Effector memory CD8-positive, alpha-beta T cell (primary cell): ENCODE measurements at places on chromosomes 3 and 15.

DNA sequence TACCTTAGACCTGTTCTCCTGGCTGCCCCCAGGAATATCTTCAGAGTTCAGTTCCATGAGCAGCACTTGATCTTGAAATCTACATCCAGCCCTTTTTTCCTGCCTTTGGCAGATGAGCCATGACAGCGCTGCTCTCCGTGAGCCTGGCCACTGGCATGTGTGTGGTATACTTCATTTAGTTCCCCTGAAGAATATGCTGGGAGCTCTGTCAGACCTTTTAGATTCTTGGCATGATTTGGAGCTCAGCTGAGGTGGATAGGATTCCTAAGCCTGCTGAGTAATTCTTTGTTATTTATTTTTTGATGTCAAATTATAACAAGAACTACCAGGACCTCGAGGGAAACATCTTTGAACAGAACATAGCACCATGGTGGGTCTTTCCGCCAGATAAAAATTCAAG is 121.7 kb downstream of the EDEM1 start:
- no peak for DNase-seq

DNA sequence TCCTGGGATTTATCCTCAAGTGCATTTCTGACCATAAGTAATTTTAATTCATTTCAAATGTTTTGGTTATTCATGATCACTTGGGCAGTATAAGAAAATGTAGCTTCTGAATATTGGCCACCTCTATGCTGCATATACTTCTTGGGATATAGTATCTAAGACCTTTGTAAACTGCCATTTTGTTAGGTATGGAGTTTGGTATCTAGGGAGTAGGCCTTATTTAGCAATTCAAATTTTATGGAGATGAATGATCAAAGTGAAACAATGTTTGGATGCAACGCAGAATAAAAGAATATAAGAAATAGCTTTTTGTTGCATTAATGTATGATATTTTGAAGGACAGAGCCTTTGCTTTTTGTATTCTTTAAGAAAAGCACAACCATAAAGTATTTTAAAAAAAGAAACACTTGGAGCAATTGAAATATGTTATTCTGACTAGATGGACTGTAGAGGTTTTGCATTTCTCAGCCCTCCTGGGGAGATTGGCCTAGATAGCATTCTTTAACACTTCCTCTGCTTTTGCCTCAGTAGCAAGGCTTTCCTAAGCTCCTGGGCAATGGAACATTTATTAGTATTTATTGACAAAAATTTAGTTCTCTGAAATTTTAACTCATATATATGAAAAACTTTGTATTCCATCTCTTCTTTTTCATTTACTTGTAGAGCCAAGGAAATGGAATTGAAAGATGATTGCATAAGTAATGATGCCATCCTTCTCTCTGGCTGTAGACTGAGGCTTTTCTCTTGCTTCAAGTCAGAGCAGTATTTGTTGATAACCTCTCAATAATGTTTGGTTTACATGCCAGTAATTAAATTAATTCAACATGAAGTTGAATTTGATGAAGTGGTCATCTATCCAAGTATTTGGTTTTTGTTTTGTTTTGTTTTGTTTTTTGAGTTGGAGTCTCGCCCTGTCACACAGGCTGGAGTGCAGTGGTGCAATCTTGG is 61.8 kb upstream of the UTS2B start:
- no peak for DNase-seq

DNA sequence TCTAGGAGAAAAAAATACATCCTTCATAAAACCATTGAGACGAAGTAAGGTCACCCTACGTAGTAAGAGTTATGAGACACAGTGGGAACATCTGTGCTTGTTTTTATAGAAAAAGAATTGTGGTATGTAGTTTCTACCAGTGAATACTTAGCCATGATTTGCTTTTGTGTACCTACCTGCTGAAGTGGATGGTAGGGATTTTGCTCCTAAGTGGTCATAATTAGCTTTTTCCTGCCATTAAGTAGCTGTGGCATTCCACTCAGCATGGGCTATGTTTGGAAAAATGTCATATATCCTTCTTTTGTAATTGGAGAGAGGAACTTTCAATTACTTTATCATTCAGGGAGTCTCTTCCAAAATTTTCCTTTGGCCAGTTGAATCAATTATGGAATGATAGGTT is 63.7 kb downstream of the CHD2 start:
- no peak for DNase-seq

GRCh38 chr3:49602877-49603411 is 48.7 kb downstream of the BSN start:
- DNase-seq: peak; percentile 35

DNA sequence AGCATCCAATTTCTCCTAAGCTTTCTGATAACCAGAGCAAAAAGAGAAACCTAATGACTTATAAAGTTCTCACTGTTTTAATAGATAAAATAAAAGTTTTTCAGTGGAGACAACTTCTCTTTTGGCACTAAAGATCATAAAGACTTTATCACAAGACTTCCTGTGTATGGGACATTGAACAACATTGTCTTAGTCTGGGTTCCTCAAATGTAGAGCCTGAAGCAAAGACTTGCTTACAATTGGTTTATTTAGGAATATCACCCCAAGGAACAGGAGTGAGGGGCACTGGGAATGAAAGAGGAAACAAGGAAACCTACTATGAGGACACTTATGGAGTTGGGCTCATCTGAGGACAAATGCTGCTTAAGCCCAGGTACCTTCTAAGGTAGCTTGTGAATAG is 127.4 kb downstream of the B3GALNT1 start:
- DNase-seq: no peak

GRCh38 chr15:65655457-65655856 is 33.7 kb downstream of the SLC24A1 start:
- DNase-seq: no peak

GRCh38 chr15:85795337-85796305 is 896 bp upstream of the KLHL25 start:
- no peak for DNase-seq

DNA sequence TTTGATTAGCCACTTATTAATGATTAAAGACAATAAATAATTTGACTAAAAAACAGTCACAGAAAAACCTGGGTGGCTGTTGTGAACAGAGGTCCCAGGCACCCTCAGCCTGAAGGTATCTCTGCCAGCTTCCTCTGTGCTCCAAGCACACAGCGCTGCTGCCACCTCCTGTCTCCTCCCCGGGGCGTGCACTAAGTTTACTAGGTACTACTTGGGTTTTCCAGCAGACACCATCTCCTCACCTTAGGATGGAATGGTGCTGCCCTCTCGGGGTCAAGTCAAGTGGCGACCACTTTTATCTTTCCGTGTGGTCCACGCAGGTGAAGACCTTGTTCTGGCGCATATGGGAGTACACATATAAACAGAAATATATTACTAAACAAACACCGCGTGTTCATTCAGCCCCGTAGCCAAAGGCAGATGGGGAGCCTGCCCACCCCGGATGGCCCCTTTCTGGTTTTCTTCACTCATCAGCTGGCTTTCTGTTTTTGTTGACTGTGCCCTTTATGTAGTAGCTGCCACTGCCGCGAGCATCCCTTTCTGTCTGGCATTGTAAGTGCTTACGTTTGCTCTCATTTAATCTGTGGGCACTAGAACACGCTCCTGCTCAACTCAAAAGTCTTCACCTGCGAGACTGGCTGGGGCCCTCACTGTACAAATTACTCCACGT is 128.0 kb downstream of the LRIG1 start:
- DNase-seq: peak; percentile 55

- no peak for DNase-seq
Observed at GRCh38 chr3:135142530-135142929, 347.5 kb downstream of the EPHB1 start.

- DNase-seq: no peak
Observed at GRCh38 chr3:69299344-69299743, 86.5 kb downstream of the FRMD4B start.

DNA sequence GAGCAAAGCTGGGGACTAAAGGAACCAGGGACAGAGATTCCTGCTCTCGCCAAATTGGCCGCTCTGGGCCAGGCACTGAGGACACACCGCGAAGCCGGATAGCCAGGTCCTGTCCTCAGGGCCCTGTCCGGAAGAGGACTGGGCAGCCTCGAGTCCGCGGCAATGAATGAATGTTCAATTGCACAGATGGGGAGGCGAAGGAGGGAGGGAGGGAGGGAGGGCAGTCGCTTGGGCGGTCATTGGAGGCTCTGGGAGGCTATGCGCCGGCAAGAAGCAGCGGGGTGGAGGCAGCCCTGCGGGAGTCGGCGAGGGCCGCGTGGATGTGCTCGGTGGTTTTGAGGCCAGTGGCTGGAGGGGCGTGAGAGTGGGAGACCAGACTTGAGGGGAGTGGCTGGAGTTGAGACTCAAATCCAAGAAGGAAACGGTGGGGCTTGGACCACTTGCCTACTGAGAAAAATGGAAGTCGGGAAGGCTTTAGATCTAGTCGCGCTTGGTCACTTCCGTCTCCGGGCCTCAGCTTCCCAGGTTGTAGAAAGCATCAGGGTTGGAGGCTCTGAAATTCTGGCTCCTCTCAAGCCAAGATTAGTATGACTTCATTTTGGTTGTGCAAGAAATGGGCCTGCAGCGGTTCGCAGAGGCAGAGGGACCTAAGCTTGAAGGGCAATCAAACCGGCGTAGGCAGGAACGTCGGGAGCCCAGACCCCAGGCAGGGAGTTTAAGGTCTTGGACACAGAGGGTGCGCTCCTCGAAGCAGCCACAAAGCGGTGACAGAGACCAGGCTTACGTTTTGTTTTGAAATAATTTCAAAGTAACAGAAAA is 21.1 kb upstream of the PLXND1 start:
- peak; percentile 55 for DNase-seq

GRCh38 chr3:74661672-74662071 is 47.2 kb upstream of the CNTN3 start:
- DNase-seq: no peak

DNA sequence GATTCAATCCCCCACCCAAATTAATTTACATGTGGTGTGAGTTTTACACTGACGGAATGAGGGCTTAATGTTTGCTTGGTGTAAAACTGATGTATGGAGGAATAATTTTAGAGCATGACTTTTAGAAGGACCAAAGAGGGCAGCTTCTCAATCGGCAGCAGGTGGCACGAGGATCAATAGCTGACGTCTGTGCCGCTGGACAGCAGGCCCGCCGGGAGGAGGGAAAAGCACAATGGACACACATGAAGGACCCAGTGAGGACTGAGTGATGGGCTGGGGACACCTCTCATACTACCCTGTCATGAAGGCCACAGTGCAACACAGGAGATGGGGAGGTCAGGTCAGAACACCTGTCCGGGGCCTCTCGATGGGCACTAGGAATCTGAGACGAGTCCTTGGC is 61.4 kb upstream of the NSMCE3 start:
- DNase-seq: no peak

GRCh38 chr3:176463610-176464009 is 733.7 kb downstream of the TBL1XR1 start:
- DNase-seq: no peak

GRCh38 chr15:29685156-29686078 is 136.9 kb downstream of the TJP1 start:
- no peak for DNase-seq

GRCh38 chr3:52188556-52188955 is 9.4 kb upstream of the ALAS1 start:
- DNase-seq: no peak

DNA sequence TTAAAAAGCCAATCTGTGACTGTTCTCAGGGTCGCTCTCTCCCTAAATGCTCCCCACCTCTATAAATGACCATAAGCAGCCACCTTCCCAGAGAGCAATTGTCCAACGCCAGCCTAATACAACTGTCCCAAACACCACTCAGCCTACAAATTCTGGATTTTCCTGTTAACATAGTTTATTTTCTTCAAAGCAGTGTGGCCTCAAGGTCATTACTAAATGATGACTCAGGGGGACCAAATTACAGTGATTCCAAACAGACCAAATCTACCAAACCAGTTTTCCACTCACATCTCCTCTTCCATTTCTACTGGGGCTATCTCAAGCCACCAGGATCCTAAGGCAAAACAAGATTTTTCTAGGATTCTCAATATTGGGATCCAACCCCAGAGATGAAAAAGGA is 22.5 kb downstream of the HEXA start:
- no peak for DNase-seq

DNA sequence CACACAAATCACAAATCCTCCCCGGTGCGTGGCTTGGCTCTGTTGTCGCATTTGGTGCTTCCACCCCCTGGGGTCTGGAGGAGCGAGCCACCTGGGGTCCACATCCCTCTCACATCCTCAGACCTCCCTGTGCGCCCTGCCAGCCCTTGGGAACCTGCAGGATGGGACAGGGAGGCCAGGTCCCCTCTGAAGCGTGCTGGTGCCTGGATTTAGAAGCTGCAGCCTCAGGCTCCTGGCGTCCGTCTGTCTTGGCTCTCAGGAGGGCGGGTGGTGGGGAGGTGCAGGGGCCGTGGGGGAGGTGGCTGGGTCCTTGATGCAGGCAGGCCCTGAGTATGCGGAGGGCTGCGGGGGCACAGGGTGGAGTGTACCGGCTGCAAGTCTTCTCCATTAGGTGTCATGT is 38.4 kb downstream of the RGMA start:
- DNase-seq: no peak

GRCh38 chr3:39434574-39434973 is 28.1 kb downstream of the RPSA start:
- no peak for DNase-seq

DNA sequence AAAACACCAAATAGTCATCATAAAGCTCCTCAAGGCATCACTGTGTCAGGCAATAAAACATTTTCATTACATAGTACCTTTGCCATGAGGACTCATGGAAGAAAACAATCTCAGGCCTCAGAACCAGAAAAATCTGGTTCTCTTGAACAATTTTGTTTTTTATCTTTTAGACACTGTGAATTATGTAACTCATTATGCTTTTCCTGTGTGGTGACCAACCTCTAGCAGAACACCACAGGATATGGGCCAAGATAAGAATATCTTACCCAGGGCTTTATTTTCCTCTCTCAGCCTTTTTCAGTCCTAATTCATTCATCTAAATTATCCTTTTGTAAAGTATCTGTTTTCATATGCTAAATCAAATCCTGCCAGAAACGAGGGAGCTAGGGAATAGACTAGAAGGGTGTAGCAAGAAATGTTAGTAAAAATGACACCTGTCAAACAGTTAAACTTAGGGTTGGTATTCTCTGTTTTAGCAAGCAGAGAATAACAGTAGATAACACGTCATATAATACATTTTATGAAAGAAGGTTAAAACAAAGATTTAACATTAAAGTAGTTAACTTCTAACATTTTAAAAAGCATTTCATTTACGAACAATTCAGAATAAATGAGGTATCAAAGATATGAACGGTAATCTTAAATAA is 111.1 kb downstream of the FBXL22 start:
- DNase-seq: peak; percentile 17

GRCh38 chr15:37107071-37107743 is 6.9 kb upstream of the MEIS2 start:
- DNase-seq: no peak

DNA sequence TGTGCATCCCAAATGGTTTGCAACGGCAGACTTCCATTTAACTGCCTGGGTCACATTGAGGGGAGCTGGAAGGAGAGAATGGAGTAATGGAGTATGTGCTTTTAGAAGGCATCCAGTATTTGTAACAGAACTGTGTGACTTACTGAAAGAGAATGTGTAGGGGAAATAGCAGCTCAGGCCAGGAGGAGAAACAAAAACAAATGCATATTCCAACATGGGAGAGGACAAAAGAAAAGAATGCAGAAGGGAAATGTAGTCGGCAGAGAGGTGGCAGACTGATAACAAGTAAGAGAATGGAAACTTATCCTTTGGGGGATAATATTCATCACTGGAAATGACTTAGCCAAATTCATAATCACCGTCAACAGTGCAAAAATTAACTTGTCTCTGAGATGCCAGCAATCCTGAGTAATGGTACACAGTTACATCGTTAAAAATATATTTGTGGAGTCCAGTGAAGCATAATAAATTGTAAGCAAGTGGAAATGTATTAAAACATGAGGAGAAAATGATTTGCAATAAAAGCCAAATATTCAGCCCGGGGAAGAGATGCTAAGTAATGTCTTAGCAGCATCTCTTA is 294.9 kb upstream of the SGO1 start:
- DNase-seq: no peak

- no peak for DNase-seq
Observed at GRCh38 chr3:170982733-170983132, 43.8 kb downstream of the SLC2A2 start.
